ENCODE measurements at places on chromosomes 11 and 22.

GRCh38 chr11:75836417-75836816 lies 21.4 kb downstream of the UVRAG start:
- no peak for DNase-seq

DNA sequence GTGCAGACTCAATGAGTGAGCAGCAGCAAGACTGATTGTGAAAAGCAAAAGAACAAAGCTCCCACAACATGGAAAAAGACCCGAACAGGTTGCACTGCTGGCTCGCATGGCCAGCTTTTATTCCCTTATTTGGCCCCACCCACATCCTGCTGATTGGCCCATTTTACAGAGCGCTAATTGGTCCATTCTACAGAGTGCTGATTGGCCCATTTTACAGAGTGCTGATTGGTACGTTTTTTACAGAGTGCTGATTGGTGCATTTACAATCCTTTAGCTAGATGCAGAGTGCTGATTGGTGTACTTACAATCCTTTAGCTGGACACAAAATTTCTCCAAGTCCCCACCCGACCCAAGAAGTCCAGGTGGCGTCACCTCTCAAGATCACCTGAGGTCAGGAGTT lies 15.3 kb upstream of the SLC25A1 start:
- DNase-seq: no peak

DNA sequence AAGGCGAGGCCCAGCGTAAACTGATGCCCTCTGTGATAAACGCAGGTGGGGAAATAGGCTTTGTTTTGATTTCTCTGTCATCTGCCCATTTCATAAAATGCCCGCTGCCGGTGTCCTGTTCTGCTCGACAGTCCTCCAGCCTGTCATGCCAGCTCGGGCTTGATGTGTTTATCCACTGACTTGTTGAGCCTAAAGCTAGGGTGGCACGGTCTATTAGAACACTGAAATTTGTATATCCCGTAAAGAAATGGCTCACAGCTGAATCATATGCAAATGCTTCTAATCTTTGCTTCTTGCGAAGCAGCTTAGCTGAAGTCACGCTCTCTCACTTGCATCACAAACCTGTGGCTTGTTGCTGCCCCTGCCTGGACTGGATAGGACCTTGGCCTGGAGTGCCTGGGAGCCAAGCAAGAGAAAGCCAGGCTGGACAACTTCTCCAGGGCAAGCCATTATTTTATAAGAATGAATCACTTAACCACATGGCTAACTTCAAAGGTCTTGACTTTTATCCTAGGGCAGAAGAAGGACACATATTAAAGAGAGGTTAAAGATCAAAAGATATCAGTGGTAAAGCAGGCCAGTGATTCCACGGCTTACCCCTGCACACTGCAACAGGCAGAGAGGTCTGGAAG lies 33.1 kb downstream of the EHF start:
- peak; percentile 99 for DNase-seq

DNA sequence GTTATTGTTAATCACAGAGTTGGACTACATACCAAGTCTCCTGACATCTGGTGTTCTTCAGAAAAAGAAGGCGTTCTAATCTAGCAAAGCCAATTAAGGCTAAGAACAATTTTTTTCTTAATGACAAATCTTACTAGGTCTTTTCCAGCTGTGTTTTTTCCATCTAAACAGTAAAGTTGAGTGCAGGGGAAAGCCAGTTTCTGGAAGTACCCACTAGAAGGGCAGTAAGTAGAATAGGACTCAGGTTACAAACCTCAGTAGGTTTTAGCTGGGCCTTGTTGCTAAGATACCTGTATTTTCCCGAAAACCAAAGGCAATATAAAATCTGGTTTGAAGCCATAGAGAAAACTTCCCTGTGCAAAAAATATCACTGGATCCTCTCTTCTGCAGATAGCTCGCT lies 351.9 kb downstream of the ETS1 start:
- no peak for DNase-seq

DNA sequence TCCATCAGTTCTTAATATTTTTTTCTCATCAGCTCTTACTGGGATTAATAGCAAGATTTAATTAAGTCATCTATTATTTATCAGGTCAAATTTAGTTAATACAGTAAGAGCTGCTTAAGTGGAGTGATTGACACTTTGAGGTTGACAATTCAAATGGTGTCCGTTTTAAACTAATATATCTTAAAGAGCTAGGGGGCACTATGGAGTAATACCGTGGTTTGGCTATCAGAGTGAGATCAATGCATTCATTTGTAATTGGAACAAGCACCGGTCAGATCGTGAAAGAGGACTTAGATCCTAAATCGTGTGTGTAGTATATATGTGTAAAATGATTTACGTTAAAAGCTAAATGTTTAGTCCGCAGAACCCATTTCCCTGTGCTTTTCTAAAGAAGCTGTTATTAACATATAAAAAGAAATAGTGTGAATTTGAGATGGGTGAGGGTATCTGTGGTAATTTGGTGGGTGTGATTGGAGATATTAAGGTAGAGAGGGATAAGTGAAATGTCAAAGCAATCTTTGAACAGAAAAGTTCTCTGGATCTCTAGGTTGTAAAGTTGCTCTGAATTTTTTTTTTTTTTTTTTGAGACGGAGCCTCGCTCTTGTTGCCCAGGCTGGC lies 2.3 kb downstream of the SIK2 start:
- DNase-seq: peak; percentile 66

GRCh38 chr22:49768077-49768910 lies 59.4 kb downstream of the BRD1 start:
- no peak for DNase-seq

- DNase-seq: no peak
These were observed 406.7 kb downstream of the TBC1D22A start for GRCh38 chr22:47168900-47169800.

DNA sequence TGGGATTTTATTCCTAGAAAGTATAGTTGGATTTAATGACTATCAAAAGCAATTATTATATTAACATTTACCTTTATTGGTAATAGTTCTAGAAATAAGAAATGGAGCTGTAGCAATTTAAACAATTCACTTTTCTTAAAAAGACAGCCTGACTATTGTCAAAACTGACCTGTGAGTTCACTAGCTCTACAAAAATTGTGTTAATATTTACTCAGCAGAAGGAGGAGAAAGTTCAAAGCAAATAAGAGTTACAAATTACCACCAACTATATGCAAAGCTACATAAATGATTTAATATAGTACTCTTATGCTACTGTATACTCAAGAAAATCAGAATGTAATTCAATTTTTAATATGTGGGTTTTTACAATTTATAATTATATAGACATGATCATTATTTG lies 310.0 kb downstream of the DCDC1 start:
- no peak for DNase-seq

DNA sequence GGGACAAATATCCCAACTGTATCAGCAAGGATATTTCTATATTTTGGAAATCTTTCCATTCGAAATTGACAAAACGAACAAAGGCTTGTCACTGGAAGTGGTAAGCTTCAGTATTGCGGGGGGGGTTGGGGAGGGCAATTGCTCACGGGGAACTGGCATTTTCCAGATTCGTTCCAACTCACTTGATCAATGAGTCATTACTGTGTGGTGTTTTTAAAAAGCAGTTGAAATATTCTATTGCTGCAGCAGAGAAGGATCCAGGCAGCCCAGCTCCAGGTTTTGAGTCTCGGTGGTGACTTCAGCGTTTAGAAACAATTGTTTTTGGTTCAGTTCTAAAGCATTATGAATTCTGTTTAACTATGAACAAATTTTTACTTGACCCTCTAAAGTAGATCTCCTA lies 33.8 kb upstream of the FBLN1 start:
- DNase-seq: peak; percentile 78

DNA sequence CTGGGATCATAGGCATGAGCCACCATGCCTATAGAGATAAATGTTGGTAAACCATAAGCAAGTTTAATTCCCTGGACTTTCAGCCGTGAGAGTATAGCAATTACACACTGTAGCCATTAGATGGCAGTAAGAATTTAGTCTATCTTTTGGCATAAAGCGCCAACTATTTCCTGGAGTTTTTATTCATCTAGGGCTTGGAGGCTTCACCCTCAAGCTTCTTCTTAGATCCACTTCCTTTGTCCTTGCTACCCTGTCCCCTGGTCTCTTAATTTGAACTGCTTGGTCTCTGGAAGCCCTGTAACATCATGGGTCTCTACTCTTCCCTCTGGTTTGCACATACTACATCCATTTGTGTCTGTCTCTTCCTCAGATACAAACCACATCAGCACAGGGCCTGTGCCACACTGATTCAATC lies 38.2 kb downstream of the OR10A6 start:
- peak; percentile 63 for DNase-seq

GRCh38 chr11:73314117-73314961 lies 6.3 kb downstream of the ARHGEF17 start:
- DNase-seq: no peak

DNA sequence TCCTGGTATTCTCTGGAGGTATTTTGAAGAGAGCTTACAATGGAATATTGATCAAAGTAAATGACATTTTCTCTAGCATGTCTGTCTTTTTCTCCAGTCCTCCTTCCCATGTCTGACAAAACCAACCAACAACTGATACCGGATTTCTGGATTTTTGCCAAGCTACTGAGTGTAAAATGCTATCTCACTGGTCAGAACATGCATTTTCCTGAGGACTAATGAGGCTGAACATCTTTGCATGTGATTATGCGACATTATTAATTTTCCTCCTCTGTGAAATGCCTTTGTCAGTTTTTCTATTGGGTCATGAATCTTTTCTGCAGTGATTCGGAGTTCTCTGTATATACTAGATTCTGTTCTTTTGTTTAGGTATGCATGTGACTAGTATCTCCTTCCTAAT lies 51.4 kb downstream of the CDON start:
- peak; percentile 8 for DNase-seq

DNA sequence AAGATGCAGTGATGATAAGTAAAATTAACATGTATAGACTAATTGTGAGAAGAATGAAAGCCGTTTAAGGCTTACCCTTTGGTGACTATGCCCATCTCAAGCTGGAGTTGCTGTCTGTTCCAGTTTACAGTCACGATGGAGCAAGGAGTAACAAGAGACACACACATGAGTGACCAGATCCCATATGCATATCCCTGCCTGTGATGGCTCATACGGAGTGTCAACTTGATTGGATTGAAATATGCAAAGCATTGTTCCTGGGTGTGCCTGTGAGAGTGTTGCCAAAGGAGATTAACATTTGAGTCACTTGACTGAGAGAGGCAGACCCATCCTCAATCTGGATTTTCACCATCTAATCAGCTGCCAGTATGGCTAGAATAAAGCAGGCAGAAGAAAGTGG lies 786.8 kb downstream of the FAM181B start:
- DNase-seq: no peak

- DNase-seq: no peak
These were observed 72.2 kb downstream of the KCNQ1 start for GRCh38 chr11:2517016-2517385.

DNA sequence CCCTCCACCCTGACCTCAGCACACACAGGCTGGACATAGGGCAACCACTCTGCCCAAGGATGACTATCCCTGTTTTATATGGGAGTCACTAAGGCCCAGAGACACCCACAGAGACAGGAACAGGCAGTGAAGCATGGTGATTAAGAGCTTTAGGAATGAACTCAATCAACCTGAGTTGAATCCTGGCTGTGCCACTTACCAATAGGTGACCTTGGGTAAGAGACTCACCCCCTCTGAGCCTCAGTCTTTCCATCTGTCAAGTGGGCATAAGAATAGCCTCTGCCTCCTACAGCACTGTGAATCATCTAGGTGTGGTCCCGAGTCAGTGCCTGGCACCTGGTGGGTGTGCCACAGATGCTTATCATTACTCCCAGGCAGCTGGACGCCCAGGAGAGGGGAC lies 6.8 kb downstream of the CRYBB1 start:
- DNase-seq: no peak

GRCh38 chr22:22823131-22823810 lies 64.3 kb upstream of the IGLL5 start:
- DNase-seq: no peak

DNA sequence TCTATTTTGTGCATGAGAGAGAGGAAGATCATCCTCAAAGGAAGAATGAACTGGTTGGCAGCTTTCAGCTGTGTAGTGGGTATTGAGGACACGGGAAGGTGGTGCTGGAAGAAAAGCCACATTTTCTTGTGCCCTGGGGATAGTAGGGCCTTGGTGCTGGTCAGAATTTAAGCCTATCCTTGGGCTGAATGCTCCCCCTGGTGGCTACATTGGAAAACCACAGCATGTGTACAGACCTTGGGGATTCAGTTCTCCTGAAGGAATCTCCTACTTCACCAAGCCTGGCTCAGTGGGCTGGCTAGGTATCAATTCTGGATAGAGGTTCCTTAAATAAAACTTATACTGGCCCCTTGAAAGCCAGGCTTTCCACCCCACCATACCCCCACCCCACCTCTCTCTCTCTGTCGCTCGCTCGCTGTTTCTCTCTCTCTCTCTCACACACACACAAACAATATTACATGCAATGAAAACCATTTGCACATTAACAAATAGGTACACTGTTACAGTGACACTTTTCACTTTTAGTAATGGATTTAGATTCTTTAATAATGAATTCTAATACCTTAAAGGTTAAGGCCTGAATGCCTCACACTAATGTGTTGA lies 2.8 kb upstream of the OR51M1 start:
- DNase-seq: peak; percentile 58

- DNase-seq: no peak
These were observed 23.9 kb downstream of the CACNA1I start for GRCh38 chr22:39594411-39594810.

- no peak for DNase-seq
These were observed 42.1 kb upstream of the KLHL35 start for GRCh38 chr11:75474878-75475766.

DNA sequence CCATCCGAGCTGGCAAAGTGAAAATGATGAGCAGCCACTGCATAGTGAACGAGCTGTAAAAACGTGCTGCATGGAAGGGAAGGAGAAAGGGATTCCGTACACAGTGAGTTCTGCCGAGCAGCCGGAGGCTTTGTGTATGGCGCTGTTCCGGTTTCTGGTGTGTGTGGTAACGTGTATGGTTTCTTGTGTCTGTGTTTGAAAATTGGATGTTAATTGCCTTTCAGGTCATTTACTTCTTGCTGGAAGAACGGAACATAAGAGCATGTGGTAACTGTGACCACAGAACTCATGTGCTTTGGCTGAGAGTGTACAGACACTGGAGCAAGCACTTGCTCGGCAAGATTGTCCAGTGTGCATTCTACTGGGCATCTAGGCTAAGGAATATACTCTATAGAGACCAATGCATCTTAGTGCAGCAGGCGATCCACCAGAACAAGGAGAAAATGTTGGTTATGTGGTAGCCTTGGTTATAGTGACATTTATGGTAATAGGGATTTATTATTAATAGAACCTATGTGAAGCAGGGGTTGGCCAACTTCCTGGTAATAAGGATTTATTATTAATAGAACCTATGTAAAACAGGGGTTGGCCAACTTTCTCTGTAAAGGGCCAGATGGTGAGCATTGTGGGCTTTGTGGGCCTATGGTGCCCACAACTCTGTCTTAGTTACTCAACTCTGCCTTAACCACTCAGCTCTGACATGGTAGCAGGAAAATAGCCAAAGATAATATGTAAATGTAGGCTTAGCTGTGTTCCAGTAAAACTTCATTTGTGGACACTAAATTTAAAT lies 49.2 kb downstream of the GRAMD1B start:
- DNase-seq: no peak

- peak; percentile 61 for DNase-seq
These were observed 17.9 kb downstream of the CLNS1A start for GRCh38 chr11:77619576-77620198.

- peak; percentile 86 for DNase-seq
These were observed 1154.2 kb upstream of the TENM4 start for GRCh38 chr11:80595011-80595410.

- no peak for DNase-seq
These were observed 17.5 kb downstream of the EMSY start for GRCh38 chr11:76462317-76462716.

- no peak for DNase-seq
These were observed 75.6 kb downstream of the LIF start for GRCh38 chr22:30171008-30171407.

- DNase-seq: no peak
These were observed 1946.0 kb upstream of the RAG2 start for GRCh38 chr11:38543986-38544385.
